Stimulated activated CD8-positive, alpha-beta memory T cell treated with anti-CD3 and anti-CD28 coated beads, Interleukin-4, amount 100 ng/mL, for 24 hours (primary cell): ENCODE measurements at places on chromosomes 13 and 19.

GRCh38 chr13:92849381-92849780, 377.2 kb upstream of the GPC6 start:
- DNase-seq: no peak

GRCh38 chr13:109833071-109833470, 46.7 kb upstream of the IRS2 start:
- DNase-seq: no peak

DNA sequence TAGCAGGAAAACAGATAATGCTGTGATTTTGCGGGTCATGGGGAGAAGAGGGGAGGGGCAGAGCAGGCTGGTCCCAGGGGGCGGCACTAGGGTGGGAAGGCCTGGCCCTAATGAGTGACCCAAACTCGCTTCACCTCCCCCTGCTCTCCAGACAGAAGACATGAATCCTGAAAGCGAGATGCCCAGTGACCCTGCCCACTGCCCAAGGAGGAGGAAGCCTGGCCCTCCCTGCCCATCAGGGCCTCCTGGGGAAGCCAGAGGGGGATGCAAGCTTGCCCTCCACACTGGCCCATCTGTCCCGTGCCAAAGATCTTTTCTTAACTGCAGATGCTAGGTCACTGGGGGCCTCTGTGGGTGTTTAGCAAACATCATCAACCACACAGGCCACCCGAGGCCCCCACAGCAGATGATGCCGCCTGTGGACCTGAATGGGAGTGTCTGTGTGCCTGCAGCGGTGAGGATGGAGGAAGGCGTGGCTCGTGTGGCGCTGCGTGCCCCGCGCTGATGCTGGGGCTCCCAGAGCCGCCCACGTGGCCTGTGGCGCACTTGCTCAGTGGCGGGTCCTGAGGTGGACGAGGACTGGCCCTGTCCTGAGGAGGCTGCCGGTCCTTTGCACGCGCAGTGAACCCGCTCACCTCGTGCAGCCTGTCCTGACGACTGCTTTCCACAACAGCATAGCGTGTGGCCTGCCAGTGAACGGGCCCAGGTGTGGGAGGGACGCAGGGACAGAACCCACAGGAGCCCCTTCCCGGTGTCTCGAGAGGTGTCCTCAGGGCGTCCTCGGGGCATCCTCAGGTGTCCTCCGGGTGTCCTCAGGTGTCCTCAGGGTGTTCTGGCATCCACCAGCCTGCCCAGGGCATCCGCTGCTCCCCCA, 80.5 kb upstream of the MCF2L start:
- DNase-seq: no peak

DNA sequence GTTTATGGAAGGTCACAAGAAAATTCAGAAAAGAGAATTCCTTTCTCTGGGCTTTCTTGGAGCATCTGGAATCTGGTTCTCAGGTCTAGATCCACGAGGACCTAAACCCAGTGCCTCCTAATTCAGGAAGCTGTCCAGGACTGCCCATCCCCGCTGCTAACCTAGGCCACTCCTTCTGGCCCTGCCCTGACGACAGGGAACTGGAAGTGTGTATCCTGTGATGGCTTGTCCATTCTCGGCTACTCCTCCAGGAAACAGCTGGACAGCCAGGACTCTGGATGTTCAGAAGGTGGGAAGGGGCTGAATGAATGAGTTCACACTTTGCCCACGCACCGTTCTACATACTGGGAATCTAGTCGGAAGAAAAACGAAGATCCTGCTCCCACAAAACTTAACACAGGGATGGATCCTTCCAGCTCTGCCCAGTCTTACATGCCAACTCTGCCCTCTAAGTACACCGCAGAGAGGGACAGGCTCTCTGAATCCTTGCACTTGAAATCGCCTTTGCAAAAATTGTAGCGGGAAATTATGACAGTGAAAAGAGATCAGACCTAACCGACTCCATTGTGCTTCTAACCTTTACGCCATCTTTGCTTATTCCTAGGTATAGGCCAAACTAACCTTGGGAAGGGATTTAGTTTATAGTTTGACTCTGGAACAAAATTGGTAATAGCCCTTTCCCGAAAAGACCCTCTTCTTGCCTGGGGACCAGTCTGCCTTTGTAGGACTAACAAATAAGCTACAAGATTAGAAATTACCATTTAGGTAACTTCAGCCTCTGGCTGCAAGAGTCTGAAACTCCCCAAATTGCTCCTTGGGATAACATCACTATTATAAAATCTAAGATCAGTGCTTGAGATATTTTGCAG, 1.8 kb downstream of the LSM4 start:
- DNase-seq: no peak

DNA sequence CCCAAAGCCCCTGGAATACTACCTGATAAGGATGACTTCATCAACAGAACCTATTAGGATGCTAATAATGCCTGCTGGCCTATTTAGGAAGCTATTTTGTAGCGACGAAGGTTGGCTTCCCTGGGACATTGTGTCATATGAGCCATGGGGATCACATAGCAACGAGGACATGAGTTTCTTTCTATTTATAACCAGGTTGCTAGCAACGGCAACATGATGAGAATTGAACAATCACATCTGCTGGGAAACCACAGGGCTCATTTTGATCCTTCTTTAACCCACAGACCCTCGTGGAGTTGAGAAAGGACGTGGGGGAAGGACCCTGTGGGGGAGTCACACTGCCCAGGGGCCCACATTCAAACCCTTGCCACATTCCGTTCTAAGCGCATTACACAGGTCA, 172.2 kb downstream of the COL4A1 start:
- no peak for DNase-seq

- DNase-seq: no peak
These were observed 58.9 kb downstream of the ERICH4 start for GRCh38 chr19:41501854-41502253.
